RPMI8226 (cell line): ENCODE measurements at places on chromosomes 5 and 9.

GRCh38 chr9:94445863-94446262 lies 109.0 kb upstream of the PCAT7 start:
- no peak for DNase-seq

GRCh38 chr9:35760651-35761050 lies 6.6 kb upstream of the MSMP start:
- DNase-seq, result no peak

DNA sequence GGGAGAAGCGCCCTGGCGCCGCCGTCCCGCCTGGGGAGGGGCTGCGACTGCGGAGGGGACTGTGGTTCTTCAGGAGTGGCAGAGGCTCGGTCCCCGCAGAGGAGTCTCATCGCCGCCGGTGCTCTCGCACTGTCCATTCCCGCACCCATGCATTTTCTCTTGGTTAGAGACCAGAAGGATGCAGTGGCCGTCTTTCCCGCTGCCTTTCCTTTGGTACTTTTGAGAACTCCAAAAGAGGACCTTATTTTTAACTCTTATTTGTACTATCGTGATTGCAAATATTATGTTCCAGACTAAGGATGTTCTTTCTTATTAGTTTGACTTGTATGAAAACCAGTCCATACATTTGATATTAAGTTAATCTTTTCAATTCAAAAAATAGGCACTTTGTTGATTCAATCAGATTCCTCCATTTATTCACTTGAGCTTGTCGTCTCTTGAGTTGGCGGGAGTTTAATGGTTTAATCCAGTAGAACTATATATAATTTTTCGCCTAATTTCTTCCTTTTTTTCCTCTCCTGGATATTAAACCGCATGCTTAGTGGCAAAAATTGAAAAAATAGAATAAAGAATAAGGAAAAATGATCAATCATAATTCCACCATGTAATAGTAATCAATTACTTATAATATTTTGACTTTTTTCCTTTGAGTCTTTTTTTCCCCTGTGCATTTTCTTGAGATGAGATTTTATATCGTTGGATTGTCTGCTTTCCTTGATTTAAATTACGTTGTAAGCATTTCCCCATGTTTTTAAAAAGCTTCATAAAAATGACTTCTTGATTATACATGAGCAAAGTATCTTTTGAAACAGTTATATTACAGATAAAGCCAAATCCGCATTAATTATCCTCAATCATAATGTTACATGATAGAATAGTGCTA lies 861 bp downstream of the ZFYVE16 start:
- DNase-seq, result peak; percentile 78

DNA sequence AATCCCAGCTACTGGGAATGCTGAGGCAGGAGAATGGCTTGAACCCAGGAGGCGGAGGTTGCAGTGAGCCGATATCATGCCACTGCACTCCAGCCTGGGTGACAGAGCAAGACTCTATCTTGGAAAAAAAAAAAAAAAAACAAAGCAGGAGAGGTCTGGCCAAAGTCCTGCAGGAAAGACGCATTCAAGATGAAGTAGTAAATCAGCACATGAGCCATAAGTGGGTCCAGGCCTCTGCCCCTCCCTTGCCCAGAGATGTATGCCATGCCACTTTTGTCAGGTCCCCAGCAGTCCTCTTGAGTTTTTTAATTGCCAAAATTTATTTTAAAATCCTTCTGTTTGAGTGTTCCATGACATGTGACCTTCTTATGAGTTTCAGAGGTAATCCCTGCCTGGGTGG lies 8.5 kb upstream of the PHF19 start:
- DNase-seq, result no peak

DNA sequence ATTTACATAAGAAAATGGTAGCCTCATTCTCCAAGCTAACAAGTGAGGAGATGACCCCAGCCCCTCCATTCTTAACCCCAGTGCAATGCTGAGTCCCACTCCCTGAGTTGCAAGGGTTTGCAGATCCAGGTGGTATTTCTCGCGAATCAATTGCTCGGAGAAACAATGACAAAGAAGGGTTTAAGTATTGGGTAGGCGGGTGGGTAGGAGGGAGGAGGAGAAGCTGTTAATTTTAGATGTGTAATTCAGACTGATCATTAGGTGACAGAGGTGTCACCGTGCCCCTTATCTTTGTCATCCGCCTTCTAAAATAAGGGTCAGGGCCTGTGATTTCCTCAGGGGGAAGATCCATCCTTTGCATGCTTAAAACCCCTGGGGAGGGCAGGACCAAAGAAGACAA lies 17.0 kb upstream of the SH3RF2 start:
- DNase-seq, result no peak

- no peak for DNase-seq
These were observed 44.8 kb upstream of the SLC1A3 start for GRCh38 chr5:36561601-36562000.

DNA sequence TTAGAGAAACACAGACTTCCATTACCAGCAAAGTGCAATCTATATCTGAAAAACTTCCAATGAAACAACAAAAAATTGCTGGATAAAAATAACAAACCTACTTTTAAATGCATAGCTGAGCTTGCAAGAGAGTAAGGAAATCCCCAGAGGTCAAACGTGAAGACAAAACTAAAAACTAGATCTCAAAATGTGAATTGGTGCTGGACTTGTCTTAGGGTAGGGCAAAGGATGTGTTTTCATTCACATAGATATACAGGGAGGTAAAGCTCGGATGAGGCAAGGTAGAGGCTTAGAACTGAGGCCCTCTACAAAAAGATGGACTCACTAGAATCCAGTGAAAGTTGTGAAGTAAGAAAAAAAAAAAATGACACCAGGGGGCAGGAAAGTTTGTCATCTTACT lies 13.6 kb upstream of the RASA1 start:
- DNase-seq, result no peak

DNA sequence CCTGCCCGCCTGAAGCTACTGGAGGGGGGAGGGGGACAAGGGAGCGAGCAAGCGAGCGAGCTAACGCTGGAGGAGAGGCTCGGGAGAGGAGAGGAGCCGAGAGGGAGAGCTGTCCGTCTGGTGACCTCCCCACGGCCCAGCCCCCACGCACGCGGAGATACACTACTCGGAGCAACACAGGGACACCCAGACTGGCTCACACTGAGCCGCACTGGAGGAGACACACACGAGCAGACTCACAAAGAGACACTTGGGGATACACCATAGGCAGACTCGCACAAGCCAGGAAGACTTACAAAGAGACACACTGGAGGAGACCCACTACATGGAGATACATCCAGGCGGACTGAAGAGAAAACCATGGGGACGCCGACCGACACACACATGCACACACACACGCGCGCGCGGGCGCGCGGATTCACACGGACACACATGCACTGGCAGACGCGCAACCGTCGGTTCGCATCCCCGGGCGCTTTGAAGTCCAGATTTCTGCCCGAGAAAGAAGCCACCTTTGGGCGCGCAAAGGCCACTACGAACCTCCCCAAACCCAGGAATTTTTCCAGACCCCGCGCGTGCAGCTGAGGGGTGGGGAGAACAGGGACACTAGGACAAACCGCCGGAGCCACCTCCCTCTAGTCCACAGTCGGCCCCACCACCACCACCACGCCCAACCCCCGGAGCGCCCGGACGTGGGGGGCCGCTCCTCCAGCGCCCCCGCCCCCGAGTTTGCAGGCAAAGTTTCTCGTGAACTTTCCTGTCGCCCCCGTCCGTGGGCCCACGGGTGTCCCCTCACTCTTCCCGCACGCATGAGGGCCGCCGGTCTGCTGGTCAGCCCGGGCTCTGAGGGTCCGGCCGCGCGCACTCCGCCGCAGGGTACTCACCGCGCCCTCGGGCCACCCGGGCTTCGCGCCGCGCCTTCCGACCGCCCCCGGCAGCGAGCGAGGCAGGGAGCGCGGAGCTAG lies 571 bp downstream of the CNTFR start:
- no peak for DNase-seq

DNA sequence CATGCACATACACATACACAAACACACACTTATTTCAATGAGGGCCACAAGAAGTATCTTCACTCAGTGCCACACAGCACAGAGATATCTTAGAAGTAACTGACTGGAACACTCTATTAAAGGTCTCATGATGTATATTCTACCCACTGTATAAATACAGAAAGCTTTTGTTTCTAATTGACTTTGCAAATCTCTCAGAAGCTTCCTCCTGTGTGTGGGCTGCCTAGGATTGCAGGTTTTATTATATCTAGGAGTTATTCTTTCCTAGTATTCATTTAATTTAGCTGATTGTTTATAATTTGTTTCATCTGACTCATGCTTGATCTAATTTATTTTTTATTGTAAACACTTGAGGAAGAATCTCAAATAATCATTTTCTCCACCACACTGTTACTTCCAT lies 262.4 kb upstream of the ACTBL2 start:
- no peak for DNase-seq

GRCh38 chr5:141618030-141618803 lies 583 bp downstream of the DIAPH1 start:
- DNase-seq, result peak; percentile 74

DNA sequence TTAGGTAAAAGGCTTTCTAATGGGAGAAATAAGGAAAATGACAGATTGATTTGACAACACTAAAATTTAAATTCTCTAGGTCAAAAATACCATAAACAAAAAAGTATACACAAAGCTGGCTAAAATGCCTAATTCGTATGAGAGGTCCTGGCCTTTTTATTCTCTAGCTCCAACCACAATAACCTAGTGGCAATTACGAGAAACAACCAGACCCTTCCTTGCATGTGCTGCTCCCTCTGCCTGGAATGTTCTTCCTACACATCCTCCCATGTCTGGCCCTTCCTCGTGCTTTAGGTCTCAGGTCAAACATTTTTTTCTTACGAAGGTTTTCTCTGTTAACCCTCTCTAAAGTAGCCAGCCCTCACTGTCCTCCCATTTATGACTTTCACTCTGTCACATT lies 176.4 kb upstream of the PLPPR1 start:
- no peak for DNase-seq

GRCh38 chr9:105232207-105232606 lies 12.2 kb upstream of the SLC44A1 start:
- no peak for DNase-seq

- peak; percentile 59 for DNase-seq
These were observed 4.3 kb upstream of the AHRR start for GRCh38 chr5:317086-317811.

GRCh38 chr9:7210854-7211637 lies 453.3 kb downstream of the KDM4C start:
- no peak for DNase-seq

GRCh38 chr9:90296539-90296938 lies 346.1 kb downstream of the DIRAS2 start:
- no peak for DNase-seq

GRCh38 chr5:73625944-73626811 lies at the start of gene ARHGEF28:
Gene ARHGEF28 (plus strand): TSS chr5:73626196. CDS start chr5:73684852, 58,656 bp downstream.
- peak; percentile 62 for DNase-seq

- no peak for DNase-seq
These were observed 86.3 kb downstream of the AK8 start for GRCh38 chr9:132791699-132792240.

GRCh38 chr9:24459953-24460352 lies 85.7 kb downstream of the IZUMO3 start:
- DNase-seq, result no peak

- peak; percentile 72 for DNase-seq
These were observed 36.7 kb upstream of the KCNIP1 start for GRCh38 chr5:170466988-170467707.

- DNase-seq, result no peak
These were observed 121.9 kb upstream of the EDIL3 start for GRCh38 chr5:84506625-84507024.

DNA sequence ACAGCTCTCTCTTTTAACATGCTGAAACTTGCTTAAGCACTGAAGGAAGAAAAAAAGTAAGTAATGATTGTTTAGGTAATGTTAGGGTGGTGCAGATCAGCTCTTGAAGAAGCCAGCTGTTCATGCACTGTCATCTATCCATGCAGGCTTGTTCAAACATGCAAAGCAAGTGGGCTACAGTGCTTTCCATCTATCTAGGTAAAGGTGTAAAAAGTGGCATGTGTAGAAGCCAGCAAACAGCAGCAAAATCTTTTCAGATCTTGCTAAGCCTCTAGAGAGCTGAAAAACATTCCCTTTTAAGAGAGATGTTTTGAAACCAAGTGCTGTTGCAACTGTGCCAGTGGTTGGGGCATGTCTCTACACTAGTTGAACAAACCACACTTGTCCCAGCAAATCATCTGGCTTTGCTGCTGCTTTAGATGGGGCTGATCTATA lies 214.4 kb downstream of the EFNA5 start:
- DNase-seq, result no peak

DNA sequence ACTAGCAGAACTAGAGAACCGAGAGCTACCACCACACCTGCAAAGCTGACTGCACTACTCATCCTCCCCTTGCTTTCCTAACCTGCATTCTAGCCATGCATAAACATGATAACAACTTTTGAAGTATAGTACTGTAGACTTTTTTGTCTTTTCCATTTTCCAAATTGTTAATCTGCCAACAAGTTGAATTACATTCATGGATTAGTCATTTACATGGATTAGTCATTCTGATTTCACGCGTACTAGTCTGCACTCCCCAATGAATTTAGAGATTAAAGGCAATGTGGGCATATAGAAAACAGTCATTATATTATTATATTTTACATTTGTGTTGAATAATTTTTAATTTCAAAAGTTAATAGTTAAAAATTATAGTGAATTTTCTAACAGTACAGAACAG lies 81.4 kb downstream of the EDIL3 start:
- no peak for DNase-seq

- DNase-seq, result no peak
These were observed 32.1 kb downstream of the RAI14 start for GRCh38 chr5:34688015-34688810.

DNA sequence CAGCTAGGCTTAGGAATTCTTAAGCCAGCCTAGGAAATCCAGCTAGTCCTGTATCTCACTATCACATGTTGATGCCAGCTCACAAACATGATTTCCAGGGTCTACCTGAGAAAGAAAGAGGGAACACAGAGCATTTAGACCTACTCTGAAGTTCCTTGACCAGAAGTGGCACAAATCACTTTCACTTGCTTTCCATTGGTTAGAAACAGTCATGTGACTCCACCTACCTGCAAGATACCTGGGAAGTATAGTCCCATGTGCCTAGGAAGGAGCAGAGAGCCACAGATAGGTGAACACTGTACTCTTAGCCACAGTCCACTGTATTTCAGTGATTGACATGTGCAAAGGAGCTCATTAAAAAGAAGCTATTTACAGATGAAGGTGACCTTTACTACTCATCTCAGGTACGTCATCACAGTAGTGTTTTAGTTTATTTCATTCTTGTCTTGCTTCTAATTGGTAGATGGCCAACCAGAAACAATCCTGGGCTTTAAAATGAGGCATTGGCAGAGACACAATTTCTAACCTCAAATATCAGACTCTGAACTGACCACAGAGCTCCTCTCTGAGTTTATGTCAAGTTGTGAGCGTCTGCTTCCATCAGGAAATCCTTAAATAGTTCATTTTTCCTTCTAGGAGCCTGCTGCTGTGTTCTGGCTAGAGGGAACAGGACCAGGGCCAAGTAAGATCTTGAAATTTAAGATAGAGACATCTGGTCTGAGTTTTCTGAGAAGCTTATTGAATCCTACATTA lies 340.7 kb downstream of the TLE4 start:
- no peak for DNase-seq

- no peak for DNase-seq
These were observed 56.4 kb downstream of the SNX18 start for GRCh38 chr5:54573812-54574489.

DNA sequence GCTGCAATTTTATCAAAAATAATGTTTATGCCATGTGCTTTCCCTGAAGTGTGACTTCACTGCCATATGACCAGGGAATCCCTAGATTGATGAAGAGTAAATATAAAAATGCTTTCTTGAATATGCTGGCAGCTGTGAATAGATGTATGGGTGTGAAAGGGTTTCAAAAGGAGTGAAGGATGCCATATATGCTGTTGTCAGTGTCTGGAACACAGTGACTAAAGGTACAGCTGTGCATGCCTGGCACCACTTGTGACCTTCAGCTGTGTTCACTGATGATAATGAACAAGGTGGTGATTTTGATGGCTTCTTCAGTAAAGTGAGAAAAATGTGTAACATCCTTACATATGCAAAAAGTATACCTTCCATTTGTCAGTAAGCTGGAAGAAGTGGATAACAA lies 69.7 kb downstream of the RAB24 start:
- no peak for DNase-seq
